ENCODE measurements at places on chromosomes 1 and 21.

DNA sequence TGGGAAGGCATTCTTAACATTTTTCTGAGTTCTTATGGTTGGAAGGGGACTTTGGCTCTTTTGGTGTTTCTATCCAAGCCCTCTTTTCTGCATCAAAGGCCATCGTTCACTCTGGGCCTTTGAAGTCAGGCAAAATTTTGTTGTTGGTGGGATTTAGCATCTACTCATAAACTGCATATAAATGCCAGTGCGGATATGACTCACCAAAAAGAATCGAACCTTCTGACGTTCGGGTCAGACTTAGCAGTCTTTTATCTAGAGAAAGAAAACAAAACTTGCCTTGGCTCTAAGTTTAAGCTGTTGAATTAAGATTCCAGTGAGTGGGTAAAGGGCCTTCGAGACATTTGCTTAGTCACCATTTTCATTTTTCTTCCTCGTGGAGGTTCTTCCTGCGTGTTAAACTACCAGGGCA, 51.4 kb downstream of the EVA1C start:
- DNase-seq: no peak

GRCh38 chr1:29341936-29342335, 105.6 kb downstream of the PTPRU start:
- no peak for DNase-seq

DNA sequence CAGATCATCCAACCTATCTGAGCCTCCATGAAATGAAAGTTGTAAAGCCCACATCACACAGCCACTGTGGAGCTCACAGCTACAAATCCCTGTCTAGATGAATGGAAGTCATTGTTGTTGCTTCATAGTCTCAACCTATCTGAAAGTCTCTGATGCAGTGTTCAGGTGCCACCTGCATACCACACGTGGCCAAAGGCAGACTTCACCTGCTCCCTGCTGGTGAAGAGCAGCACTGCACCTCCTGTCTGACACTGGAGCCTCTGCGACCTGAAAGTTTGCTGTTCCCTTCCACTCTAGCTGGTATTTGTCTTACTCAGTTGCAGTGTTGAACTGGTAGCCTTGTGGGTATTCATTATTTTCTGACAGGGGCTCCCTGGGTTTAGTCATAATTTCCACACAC, 18.4 kb downstream of the LORICRIN start:
- peak; percentile 62 for DNase-seq

DNA sequence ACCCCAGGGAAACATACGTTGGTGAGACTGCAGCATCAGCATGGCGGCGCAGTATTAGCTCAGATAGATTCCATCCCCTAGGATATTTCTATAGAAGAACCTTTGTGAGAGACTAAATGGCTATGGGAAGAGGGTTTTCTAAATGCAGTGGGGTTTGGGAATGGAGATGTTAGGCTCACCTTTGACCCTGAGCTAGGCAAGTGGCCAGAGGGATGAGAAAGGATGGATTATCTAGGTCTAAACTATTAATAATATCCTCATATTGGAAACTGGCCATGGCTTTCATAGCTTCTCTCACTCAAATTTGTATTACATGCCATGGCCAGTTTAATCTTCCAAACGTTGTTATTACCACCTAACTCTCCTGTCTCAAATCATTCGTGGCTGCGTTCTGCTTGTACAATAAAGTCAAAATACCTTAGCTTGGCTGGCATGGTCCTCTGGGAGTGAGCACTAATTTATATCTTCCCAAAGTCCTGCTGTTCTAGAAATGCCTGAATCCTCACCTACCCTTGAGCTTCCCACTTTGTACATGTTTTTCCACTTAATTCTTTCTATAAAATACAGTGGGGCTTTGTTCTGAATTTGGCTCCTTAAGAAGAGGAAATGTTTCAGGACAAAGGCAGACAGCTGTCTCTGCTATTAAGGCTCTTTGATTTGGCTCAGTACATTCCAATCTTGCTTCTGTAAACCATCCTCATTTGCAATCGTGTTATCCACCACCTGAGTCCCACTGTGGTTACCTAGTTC, 31.0 kb upstream of the COG2 start:
- DNase-seq: no peak

DNA sequence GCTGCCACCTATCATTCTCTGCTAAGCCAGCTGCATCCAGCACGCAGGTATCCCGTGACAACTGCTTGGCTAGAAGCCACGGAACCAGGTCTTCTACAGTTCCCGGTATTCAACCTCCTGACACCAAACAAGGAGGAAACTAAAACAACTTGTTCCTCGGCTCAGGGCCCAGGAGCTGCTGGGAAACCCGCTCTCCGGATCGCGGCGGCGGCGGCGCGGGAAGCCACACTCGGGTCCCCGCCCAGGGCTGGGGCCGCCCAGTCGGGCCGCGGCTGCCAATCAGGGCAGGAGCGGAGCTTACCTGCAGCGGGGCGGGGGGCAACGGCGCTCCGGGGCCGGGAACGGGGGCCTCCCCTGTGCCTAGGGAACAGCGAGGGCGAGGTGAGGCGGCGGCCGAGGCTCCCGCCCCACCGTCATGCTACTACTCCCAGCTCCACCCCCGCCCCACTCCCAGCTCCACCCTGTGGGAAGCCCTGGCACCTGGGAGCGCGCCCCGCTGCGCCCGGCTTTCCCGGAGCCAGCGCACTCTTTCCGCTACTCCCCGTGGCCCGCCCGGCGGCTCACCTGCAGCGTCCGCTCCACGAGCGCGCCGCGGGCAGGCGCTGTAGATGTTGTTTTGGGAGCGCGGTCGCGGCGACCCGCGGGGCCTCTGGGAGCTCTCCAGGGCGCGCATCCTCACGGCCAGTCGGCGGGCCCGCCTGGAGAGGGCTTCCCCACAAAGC, 12.1 kb downstream of the IL24 start:
- DNase-seq: no peak

DNA sequence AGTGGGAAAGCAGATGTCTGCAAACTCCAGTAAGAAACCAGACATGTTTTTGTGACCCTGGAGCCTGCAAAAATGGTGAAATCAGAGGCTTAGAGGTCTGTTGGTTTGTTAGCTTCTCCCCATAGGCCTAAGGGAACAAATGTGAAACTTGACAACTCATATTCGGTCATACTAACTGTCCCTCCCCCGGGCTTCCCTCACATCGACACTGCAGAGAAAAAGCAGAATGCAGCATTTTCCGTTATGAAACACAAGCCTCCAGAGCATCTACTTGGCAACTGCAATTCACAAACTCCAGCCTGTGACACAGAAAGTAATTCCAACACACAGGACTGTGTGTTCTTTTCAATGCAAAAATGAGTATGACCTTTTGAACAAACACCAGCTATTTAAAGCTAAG, 3.7 kb downstream of the KCNA2 start:
- DNase-seq: no peak

- DNase-seq: no peak
Measured at GRCh38 chr21:45828580-45829570, 152.7 kb upstream of the COL6A1 start.

DNA sequence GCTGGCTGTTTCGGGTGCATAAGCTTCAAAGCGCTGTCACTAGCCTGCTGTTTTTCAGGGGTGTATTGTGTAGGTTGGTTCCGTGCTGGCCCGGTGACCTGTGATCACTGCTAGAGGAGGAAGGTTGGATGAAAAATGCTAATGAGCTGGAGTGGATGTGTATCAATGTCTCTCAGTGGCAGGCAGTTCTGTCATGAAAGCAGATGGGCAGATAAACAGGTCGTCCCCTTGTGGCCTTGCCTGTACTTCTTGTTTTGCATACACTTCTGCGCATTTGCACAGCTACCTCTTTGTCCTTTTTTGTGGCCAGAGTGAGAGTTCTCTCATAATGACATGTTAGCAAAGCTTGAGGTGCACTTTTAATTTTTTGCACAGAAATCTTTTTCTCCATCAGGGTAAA, 2.9 kb downstream of the SELENON start:
- DNase-seq: peak; percentile 67

DNA sequence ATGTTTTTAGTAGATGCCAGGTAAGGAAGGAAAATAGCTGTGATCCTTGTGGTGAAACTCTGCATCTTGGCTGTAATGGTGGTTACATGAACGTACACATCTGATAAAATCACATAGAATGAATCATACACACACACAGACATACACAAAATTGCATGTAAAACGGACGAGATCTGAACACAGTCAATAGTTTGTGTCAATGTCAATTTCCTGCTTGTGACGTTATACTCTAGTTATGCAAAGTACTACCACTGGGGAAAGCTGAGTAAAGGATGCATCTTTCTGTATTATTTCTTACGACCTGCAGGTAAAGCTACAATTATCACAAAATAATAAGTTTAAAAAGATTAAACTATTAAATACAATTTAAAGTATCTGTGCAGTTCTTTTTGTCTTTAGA, 493.7 kb upstream of the ZP4 start:
- DNase-seq: no peak

- DNase-seq: no peak
Measured at GRCh38 chr1:163170975-163171676, 31.6 kb downstream of the RGS5 start.

DNA sequence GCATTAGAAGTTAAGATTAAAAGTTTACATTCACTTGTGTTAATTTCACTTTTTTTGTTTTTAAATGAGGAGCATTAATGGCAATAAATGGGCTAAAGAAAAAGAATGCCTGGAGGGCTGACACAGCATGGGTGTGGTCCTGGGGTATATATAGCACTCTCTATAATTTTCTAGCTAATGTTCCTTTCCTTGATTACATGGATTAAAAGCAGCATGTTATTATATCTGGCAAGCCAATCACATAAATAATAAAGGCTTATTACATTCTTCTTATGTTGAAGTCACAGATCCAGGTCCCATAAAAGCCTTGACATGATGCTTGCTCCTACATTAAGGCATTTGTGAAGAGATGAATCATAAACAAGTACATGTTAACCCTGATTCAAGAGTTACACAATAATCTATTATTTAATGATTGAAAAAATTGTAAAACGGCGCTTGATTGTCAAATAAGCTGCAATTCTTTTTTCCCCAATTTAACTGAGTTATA, 91.4 kb downstream of the LYPLAL1 start:
- DNase-seq: no peak

DNA sequence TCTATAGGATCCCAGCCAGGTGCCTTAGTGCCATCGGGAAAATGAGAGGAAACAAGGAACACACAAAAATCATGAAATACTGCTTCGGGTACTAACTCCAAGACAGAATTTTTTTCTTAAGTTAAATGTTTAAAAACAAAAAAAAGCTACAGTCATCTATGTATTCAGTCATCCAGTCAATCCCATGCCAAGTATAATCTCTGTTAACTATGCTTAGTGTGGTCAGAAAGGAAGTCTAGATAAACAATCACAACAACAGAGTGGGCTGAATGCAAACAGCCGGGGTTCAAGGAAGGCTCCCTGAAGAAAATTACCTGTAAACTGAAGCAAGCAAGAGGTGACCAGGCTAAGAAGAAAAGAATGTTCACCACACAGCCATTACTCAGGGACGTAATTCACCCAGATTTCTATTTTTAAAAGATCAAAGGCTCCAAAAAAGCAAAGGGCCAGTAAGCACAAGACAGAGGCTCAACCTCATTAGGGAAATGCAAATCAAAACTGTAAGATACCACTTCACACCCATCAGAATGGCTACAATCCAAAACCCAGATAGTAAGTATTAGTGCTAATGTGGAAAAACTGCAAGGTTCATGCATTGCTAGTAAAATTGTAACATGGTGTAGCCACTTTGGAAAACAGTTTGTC, 53.0 kb downstream of the RERE start:
- peak; percentile 40 for DNase-seq

DNA sequence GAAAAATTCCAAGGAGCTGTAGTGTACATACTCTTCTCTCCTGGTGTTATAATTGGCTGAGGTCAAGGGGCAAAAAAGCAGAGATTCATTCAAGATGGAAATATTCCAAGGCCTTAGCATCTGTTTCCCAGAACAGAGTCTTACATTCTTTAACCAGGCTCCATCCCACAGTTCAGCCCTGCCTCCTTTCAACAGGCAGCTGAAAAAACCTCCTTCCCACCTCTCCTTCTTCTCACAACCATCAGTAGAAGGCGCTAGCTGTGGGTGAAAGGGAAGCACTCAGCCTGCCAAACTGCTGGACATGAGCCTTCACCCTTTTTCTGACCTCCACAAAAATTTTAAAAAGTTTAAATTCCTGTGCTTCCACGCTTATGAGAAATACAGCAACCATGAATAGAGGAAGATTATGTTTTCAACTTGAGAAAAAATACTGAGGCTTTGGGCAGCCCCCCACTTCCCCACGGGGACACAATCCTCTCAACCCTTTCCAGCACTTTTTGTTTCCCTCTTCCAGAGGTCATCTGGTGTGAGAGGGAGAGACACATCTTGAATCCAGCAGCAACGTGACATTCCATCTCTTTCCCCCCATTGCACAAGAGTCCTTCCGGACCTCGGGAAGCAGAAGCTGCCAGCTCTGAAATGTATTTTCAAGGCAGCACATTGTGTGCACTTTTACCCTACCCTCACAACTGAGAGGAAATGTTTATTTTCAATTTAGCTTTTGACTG, 43.2 kb upstream of the FMO2 start:
- no peak for DNase-seq

GRCh38 chr1:36989241-36989640, 45.1 kb downstream of the GRIK3 start:
- no peak for DNase-seq

- no peak for DNase-seq
Measured at GRCh38 chr1:225155555-225155954, 226.1 kb downstream of the DNAH14 start.

DNA sequence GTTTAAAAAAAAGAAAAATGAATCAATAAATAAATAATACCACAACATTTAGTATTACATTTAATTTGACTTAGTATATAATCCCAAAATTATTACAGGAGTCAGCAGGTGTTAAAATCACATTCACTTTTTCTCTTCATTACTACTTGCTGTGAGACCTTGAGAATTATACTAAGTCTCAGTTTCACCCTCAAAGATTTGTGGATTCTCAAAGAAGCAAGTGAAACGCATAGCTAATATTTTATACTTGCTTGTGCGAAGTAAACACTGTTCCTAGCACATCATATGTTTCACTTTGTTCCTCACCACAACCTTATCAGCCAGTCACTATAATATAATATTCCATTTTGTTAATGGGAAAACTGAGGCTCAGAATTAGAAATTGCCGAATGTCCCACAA, 4.0 kb downstream of the CLCA1 start:
- DNase-seq: no peak

GRCh38 chr1:151281225-151281968, 702 bp upstream of the ZNF687 start:
- DNase-seq: peak; percentile 90

DNA sequence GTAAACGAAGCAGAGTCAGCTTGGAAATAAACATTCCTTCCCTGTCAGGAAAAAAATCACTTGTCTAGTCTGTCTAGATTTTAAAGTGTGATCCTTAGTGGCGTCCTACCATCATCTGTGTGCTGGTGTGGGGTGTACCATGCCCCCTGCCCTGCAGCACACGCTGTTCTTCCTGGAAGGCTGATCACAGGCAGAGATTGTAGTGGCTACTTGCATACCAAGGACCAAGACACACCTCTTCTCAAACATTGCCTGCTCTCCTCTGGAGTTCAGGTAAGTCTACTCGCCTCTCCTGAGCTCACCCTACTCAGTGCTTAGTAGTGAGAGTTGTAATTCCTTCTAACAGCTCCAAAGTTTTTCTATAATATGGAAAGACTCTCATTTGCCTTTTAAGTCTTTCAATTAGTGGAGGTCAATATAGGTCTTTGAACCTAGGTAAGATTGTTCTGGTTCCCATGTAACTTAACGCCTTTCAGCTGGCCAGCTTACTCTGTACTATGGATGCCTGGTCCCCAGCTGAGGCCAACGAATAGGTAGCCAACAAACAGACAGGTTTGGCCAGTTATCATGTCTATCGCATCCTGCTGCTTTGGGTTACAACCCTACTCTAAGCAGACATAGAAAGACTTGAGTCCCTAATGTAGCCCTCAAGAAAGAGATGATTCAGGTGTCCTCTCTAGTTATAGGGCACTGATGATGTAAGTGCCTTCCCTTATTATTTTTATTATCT, 55.4 kb downstream of the XCL1 start:
- DNase-seq: no peak
